Effector CD4-positive, alpha-beta T cell (primary cell): ENCODE measurements at places on chromosomes 6 and 20.

DNA sequence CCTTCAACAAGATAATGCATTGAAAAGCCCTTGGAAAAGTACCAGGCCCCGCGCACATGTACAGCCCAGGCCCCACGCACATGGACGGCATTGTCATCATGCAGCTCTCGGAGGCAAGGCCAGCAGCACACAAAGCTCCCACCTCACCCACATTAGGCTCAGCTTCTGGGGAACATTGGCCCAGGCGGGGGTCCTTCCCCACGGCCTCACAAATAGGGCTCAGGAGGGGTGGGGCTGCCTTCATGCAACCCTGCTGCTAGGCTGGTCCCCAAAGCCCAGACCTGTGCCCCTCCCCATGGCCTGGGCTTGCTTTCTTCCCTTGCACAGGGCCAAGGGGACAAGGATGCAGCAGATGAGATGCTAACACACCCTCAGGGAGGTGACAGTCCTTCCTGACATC is 26.7 kb downstream of the NPEPL1 start:
- DNase-seq, result no peak

DNA sequence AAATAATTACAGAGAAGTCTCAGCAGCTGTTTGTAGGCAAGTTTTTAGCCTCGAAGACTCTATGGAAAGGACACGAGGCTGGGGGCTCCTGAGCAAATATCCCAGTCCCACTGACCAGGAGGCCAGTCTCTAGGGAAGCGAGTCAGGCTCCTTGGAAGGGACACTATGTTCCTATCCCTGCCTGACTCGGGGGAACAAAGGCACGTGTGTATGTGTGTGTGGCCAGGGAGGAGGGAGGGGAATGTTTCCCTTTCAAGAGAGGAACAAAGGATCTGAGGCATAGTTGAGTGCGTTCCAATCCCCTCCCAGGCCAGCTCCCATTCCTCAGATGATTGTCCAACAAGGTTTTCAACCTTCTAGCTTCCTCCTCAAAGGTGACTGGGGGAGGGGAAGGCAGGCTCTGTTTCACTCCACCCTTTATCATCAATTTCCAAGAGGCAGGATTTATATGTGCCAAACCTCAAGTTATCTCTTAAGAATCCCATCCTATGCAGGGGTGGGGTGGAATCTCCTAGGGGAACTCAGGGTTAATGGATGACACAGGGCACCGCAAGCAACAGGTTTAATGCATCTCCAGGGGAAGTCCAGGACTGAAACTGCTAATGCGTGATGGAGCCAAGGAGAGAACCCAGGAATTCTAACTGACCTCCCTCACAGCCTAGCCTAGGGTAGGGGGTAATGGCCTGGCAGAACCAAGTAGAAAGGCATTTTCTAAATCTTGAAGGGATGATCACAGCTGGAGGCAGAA is 9.9 kb downstream of the BCL2L1 start:
- no peak for DNase-seq

GRCh38 chr20:56636716-56637115 is 7.6 kb downstream of the TFAP2C start:
- DNase-seq, result no peak

DNA sequence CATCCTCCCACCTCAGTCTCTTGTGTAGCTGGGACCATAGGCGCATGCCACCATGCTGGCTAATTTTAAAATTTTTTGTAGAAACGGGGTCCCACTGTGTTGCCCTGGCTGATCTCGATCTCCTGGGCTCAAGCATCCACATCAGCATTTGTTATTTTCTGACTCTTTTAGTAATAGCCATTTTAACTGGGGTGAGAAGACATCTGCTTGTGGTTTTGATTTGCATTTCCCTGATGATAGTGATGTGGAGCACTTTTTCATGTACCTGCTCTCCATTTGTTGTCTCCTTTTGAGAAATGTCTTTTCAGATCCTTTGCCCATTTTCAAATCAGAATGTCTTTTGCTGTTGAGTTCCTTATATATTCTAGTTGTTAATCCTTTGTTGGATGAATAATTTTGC is 22.2 kb upstream of the TULP4 start:
- DNase-seq, result no peak

DNA sequence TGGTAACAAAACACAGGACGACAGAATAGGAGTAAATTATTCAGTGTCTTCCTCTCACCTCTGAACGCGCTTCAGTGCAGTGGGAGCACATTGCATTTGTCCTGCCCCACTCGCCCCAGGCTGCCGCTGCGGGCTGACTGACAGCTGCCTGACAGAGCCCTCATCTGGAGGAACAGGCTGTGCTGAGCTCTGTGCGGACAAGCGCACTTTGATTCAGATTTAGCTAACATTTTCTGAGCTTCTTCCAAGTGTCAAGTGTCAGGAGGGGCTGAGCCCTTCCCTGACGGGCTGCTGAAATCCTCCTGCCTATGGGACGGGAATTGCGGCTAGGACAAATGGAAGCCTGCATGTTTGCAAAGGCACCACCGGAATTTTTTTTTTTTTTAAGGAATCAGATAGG is 383.0 kb upstream of the CDH4 start:
- DNase-seq, result no peak

DNA sequence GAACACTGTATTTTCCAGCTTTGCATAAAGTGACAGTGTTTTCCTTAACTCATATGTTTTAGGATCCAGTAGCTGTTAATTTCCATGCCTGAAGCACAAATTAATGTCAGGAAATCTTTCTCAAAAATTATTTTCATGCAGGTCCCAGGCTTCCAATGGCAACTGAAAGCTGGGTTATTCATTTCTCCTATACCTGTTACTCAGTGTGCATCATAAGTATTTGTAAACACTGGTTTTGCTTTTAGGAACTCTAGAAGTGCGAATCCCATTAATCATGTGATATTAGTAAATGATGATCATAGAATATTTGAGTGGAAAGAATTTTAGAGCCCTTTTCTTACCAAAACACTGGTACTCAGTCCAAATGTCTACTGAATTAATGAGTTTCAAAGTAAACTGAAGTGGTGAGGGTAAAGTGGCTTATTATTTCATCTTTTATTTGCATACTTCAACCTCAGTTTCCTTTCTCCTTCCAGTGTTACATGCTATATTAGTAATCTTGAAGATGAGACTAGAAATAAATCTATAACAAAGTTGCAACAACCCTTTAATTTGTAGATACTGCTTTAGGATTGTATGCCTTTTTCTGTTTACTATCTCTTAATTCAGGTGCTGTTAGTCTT is 124.0 kb downstream of the ZFAND3 start:
- no peak for DNase-seq

DNA sequence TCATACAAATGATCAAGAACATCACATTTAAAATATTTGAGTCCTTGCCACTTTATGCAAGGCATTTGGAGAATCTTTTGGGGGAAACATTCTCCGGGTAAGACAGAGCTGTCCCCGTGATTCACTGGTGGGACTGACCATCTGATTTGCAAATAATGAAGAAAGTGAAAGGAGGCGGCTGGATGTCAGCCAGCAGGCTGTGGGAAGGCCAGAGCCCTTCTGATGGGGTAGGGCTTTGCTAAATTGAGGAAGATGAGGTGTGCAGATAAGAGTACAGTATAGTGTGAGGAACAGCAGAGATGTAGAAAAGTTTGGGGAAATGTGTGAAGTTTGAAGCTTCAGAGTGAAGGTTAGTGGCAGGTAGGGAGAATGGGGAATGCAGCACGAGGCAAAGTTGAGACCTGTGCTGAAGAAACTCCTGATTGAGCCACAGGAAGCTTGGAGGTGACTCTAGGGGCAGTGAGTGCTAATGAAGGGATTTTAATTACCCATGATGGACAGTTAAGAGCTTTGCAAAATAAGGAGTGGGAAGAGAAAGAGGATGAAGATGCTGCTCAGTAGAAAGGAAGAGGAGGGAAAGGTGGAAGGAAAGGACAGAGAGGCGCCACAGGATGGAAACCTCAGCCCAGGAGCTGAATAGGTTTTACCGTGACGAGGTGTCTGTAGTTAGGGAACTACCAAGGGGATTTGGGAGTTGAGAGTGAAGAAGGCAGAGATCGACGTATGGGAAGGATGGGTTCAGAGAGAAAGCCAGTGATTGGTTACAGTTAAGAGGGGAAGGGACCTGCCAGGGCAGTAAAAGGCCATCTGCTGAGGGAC is 68.7 kb downstream of the SNX9 start:
- DNase-seq, result no peak

GRCh38 chr6:134379076-134379475 is 61.2 kb upstream of the SGK1 start:
- DNase-seq, result no peak

GRCh38 chr6:10073341-10073740 is 341.5 kb downstream of the TFAP2A start:
- no peak for DNase-seq

- no peak for DNase-seq
These were observed 32.0 kb upstream of the SPTLC3 start for GRCh38 chr20:12976720-12977309.

GRCh38 chr20:16352321-16352720 is 220.9 kb downstream of the KIF16B start:
- no peak for DNase-seq

GRCh38 chr20:3243718-3244358 is 4.8 kb upstream of the SLC4A11 start:
- no peak for DNase-seq

GRCh38 chr6:143880412-143880811 is 16.1 kb downstream of the ZC2HC1B start:
- no peak for DNase-seq

DNA sequence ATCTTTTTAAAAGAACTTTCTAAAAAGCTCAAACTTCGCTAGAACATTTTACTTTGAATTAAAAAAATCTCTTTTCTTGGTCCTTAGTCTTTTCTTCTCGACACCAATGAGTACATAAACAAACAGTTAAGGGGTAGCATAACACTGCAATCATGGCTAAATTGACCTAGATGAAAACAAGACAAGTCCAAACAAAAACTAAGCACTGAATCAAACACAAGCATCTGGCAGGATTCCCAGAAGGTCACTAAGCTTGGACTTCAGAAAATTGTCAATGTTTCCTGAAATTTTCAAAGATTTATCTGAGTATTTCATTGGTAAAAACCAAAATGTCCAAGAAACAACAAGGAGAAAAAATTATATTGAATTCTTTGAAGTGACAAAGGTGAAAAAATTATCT is 5.0 kb downstream of the COL21A1 start:
- no peak for DNase-seq

- no peak for DNase-seq
These were observed 77.9 kb downstream of the EPB41L2 start for GRCh38 chr6:130985115-130985514.

DNA sequence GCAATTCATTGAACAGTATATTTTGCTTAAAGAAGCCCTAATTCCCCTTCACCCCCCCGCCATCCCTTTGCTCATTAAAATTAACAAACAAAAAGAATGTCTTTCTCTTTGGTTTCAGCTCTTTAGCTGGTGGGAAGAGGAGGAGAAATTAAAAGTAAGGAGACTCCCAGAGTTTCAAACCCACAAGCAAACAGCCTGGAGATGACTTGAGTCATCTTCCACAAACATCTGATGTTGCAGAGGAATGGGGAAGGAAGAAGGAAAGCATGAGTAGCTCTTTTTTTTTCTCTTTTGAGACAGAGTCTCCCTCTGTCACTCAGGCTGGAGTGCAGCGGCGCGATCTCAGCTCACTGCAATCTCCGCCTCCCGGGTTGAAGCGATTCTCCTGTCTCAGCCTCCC is 189.6 kb downstream of the ADAT2 start:
- no peak for DNase-seq

DNA sequence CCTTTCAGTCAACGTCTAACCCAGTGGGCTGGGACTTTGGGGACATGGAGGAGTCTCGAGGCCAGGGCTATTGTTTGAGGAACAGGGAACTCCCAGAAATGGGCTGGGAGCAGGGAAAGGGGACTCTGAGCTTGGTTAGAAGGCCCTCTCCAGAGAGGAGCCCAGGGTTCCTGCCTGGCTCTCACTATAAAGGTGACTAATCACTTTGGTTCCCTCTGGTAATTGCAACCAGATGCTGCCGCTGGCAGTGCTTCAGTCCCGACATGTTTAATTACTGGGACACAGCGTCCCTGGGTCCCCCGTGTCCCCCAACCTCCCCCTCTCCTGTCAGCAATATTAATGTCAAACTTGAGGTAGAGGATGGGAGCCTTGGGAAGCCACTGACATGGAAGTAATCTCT is 5.0 kb upstream of the GDF5 start:
- DNase-seq, result no peak
